Stimulated activated memory B cell treated with anti-CD40 and anti-IgM and Interleukin-4, amounts not matched to agents 10 μg/mL and 1 μg/mL and 100 μg/mL, for 72 hours (primary cell): ENCODE measurements at places on chromosomes 7 and 10.
A peak's percentile ranks its signal among the peaks of the same experiment; 100 is the strongest.

GRCh38 chr7:137120690-137121089 lies 222.8 kb downstream of the PTN start:
- no peak for ATAC-seq

DNA sequence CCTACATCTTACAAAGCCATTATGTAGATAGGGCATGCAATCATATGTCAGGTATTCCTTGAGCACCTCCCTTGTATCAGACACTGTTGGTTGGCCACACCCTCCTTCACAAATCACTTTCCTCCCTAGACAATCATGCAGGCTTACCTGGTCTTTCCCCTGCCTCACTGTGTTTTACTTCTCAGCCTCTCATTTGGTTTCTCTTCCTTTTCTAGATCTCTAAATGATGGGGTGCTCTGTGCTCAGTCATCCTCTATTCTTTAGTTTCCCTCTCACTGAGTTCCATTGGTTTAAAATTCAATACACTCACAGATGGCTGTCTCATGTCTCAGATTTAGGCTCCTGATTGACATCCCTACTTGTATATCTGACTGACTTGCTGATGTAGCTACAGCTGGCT lies 31.4 kb downstream of the ANK3 start:
- ATAC-seq: peak; percentile 95

- no peak for ATAC-seq
These were observed 4.1 kb upstream of the CDK14 start for GRCh38 chr7:90592033-90592432.

DNA sequence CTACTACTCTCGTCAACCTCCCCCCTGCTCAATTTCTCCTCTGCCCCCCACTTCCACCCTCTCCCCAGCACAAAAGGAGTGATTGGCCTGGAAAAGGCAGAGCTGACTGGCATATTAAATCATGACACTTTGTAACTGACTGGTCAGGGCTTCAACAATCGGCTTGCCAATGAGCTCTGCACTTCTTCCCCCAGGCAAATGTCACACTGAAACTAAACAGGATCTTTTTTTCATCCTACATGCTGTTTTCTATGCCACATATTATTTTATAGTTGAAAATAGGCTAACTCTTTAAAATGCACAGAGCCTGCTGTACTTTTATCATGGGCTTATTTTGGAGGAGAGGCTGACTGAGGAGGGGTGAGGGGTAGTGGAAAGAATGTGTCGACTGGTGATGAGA lies 295.2 kb downstream of the TCF7L2 start:
- no peak for ATAC-seq

- ATAC-seq: no peak
These were observed 18.1 kb upstream of the ABCB5 start for GRCh38 chr7:20597339-20597738.

- no peak for ATAC-seq
These were observed 89.5 kb downstream of the HECW1 start for GRCh38 chr7:43201912-43202311.

DNA sequence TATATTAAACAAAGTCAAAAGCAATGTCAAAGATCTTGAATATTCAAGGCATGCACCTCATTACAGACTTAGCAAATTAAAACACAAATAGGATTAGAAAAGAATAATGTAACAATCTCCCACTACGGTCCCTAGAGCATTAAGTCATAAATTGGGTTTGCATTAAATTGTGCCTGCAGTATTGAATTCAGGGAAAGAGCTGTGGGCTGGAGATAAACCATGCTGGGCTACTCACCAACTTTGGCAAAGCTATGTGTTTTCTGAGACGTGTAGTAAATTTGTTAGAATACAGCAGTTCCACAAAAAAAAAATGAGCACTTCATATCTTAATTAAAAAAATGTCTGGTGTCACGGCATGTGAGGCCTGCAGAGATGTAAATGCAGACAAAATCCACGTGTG lies 241.6 kb downstream of the SNX10 start:
- no peak for ATAC-seq

- ATAC-seq: no peak
These were observed 8.0 kb downstream of the KLF6 start for GRCh38 chr10:3776796-3777571.

DNA sequence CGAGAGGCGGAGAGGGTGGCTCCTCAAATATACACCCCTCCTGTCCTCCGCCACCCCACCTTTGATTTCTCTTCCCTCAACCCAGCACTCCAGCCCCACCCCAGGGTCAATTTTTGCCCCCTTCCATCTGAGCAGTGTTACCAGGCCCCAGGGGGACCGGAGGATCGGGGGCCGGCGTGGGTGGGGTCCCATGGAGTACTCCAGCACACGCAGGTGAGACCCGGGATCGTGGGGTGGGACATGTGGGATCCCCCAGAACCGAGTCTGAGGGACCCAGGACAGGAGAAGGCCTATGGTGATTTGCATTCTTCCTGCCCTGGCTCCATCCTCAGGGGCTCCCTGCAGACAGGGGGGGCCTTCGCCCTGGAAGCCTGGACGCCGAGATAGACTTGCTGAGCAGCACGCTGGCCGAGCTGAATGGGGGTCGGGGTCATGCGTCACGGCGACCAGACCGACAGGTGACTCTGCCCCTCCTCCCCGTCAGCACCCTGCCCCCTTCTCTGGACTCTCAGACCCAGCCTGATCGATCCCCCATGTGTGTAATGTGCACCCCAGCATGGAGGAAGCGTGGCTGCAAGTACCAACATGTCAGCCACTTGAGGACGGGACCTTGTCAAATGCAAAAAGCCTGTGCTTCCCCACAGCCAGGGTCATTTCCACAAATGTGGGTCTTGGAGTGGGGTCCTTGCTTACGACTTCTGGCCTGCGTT lies 744 bp downstream of the TRIP6 start:
- peak; percentile 31 for ATAC-seq

DNA sequence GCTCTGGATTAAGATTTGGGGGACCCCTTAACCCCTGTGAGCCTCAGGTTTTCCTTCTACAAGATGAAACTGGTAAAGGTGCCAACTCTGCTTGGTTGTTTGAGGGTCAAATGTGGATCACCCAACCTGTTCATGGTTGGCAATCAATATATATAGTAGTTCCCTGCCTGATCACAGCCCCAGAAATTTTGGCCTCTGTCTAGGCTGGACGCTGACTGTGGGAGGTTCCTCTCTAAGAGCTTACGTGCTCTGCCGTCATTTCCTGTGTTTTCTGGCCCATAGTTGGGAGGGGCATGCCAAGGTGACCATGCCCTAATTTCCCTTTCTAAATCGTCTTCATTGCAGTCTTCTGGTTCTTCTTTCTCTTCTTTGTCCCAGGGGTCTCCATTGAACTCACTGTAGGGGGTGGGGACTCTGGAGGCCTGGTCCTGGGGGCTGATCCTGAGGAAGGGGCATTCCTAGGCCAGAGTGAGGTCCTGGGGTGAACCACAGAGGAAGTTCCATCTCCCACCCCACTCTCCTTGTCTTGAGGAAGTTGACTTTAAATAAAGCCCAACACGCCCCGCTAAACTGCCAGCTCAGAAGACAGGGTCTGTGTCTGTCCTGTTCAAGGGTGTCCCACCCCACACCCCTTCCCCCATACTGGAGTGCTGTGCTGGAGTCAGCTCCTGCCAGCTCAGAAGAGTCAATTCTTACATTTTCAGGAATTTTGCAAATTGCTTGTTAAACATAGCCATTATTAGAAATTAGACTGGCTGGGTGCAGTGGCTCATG lies 98.9 kb upstream of the SDK1 start:
- no peak for ATAC-seq

DNA sequence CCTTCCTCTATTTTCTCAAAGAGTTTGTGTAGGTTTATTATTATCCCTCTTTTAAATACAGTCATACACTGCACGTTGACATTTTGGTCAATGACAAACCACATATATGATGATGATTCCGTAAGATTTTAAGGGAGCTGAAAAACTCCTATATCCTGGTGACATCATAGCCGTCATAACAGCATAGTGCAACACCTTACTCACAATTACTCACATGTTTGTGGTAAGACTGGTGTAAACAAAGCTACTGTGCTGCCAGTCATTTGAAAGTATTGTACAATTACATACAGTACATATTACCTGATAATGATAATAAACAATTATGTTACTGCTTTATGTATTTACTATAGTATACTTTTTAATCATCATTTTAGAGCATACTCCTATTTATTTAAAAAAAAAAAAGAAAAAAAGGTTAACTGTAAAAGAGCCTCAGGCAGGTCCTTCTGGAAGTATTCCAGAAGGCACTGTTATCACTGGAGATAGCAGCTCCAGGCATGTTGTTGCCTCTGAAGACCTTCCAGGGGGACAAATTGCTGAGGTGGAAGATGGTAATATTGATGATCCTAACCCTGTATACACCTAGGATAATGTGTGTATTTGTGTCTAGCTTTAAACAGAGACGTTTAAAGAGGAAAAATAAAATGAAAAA lies 123.3 kb upstream of the CDK1 start:
- ATAC-seq: no peak

DNA sequence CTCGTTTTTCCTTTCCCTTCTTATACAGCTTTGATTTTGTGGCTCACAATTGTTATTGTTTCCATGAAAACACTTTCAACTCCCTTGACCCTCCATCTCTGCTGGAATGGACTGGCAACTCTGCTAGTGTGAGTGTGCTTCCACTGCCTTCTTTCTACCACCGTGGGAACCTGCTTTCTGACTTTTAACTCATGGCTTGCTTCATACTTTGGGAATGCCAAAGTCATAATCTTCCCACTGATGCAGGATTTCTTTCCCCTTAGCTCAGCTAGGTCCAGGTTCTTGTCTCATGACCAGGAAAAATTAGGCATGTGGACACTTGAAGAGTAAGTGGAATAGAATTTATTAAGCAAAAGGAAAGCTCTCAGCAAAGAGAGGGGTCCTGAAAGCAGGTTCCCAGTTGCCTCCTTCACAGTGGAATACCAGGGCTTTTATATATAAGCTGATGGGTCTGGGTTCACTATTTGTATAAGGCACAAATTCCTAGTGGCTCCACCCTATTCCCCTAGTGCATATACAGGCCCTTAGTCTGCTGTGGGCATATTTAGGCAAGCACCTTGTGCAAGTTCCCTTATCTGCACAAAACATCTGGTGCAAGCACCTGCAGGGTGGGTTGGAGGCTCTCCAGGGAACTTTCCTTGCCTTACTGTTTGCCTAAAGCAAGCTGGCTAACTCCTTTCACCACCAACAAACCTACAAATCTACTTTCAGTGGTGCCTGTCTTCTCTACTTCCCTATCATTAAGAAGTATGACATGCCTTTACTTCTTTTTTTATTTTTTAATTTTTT lies 119.5 kb downstream of the CFAP58 start:
- no peak for ATAC-seq

GRCh38 chr10:86139066-86139657 lies 227.4 kb downstream of the GRID1 start:
- ATAC-seq: no peak

GRCh38 chr10:80612261-80612660 lies 74.6 kb downstream of the SH2D4B start:
- ATAC-seq: no peak

DNA sequence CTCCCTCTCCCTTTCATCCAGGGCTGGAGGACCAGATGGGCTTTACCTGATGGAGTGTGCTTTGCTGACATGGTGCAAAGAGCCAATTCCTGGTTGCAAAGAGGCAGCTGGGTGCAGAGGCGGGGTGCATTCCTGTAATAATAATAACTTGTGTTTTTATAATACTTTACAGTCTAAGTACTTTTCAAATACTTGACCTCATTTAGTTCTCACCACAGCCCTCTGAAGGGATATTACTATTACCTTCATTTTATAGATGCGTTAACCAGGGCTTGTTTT lies 70.4 kb downstream of the TCF7L2 start:
- no peak for ATAC-seq

DNA sequence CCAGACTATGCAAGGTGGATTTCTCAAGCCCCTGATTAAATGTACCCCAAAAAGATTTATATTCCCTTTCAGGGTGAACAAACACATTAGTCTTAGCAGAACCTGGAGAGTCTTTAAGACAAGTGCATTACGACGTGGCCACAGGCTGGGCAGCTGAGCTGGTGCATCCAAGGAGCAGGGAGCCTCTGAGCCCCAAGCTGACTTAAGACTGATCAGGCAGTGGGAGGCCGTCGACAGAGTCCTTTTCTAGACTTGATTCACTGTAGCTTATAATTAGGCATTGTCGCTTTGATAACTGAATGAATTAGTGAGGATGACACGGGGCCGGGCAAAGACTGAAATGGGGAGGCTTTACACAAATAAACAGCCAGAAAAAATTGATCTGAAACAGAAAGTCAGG lies 353.2 kb downstream of the GPAM start:
- ATAC-seq: no peak

GRCh38 chr10:117936976-117937375 lies 109.8 kb downstream of the RAB11FIP2 start:
- no peak for ATAC-seq

DNA sequence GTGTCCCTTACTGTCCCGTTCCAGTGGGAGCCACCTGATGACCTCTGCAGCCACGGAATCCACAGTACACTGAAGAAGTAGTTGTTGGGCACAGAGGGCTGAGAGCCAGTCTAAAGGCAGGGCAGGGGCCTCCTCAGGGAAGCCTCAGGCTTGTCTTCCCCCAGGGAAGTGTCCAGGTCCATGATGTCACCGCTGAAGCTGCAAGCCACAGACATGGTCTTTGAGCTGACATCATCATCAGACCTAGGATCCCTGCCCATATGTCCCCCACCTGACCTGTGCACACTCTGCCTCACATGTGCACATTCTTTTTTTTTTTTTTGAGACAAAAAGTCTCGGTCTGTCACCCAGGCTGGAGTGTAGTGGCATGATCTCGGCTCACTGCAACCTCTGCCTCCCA lies 38.4 kb upstream of the ELFN1 start:
- ATAC-seq: no peak

GRCh38 chr10:131846240-131847101 lies 54.3 kb upstream of the PPP2R2D start:
- no peak for ATAC-seq

DNA sequence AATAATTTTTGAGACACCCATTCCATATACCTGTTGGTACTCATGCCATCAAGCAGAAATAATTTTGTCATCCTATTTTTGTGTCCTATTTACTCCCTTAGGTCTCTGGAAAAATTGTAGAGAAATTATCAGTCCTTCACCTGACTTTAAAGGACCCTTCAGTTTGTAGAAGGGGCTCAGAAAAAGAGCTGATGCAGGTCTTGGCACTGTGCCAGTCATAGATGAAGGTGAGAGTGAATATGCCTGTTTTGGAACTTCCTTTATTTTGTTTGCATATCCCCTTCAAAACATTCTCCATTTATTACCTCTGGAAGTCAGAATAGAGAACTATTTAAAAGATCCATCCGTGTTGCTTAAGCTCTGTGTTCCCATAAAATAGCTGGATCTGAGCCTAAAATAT lies 321.0 kb upstream of the TPK1 start:
- no peak for ATAC-seq

- ATAC-seq: no peak
These were observed 33.5 kb upstream of the DLD start for GRCh38 chr7:107857541-107857912.

DNA sequence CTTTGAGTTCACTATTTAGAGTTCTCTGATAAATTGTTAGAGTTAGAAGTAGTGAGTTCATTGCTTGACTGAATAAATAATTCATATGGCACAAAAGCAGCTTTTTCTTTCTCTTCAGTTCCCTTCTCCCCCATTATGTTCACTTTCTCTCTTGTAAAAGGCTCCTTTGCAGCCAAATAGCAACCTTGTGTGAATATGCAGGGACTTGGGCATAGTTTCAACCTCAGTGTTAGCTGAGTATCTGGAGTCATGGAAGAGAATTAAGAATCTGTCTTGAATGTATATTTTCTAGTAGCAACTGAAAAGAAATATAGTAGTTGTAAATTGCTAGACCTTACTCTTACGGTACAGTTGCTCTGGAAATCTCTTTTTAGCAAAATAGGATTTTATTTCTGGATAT lies 31.9 kb downstream of the ZEB1 start:
- no peak for ATAC-seq
